ENCODE measurements at places on chromosomes 11 and 22. TPM values are rescaled to one million over a fixed set of nuclear protein-coding genes. Genes with fewer than 3 reads are reported as not detected.

Gene PKDREJ
- 0.36 TPM for total RNA-seq

Gene SLC2A11
- 11.5 TPM for total RNA-seq

Gene GAB4
- total RNA-seq: not detected

GRCh38 chr11:216081-216974, 8.8 kb downstream of the RIC8A start:
- no peak for DNase-seq

- no peak for DNase-seq
Observed at GRCh38 chr11:11577251-11577855, 44.5 kb downstream of the GALNT18 start.

DNA sequence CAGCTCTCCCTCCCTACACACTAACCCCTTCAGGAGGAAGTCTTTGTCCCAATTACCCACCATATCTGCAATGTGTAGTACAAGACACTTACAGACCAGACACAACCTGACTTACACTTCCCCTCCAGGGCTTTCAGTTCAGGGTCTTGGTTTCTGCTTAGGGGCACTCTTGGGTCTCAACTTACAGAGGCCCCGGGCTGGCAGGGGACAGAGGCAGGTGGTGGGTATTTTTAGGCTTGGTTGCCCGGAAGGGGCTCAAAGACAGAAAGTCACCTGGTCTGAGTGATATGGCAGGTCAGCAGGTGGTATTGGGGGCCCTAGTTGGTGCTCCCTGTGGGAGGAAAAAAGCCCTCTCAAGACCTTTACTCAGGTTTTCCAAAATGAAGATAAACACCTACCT, 3.4 kb upstream of the TMEM184B start:
- no peak for DNase-seq

DNA sequence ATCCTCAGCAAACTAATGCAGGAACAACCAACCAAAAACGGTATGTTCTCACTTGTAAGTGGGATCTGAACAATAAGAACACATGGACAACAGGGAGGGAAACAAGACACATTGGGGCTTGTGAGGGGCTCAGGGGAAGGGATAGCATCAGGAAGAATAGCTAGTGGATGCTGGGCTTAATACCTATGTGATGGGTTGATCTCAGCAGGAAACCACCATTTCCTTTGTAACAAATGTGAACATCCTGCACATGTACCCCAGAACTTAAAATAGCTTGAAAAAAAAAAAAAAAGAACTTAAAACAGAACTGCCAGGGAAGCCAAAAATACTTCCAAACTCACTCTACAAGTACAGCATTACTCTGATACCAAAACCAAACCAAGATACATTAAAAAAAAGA, 33.8 kb downstream of the CASP4 start:
- no peak for DNase-seq

DNA sequence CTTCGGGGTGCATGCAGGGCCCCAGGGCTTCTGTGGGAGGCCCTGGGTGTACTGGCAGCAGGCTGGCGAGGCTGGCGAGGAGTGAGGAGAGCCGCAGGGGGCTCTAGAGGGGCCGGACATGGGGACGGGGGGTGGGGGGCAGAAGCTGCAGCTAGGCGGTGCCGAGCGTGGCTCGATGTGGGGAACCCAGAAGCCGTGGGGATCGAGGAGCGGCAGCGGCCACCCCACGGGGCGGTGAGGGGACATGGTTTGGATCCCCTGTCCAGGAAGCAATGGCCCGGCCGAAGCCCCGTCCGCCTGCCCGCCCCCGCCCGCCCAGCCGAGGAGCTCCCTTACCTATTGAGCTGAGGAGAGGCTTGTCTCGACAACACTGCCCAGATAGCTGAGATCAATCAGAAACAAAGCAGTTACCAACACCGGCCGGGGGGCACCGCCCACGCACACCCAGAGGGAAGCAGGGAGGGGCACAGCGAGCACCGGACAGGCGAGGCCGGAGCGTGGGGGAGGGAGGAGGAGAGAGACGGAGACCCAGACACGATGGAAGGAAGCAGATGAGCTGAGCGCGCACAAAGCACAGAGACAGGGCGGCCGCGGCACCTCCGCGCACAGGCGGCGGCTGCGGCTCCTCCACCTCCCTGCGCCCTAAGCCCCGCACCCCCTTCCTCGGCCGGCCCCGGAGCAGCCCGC, 38.7 kb downstream of the IGSF9B start:
- DNase-seq: no peak

GRCh38 chr11:117857734-117858414, 18.6 kb downstream of the FXYD6 start:
- DNase-seq: no peak

- DNase-seq: no peak
Observed at GRCh38 chr22:17222503-17222902, 3.3 kb upstream of the ADA2 start.

Measured in mucosa of descending colon (tissue), 3 donors.